Suppressor macrophage treated with lipopolysaccharide for 4 hours (primary cell): ENCODE measurements at places on chromosomes 4 and X.

DNA sequence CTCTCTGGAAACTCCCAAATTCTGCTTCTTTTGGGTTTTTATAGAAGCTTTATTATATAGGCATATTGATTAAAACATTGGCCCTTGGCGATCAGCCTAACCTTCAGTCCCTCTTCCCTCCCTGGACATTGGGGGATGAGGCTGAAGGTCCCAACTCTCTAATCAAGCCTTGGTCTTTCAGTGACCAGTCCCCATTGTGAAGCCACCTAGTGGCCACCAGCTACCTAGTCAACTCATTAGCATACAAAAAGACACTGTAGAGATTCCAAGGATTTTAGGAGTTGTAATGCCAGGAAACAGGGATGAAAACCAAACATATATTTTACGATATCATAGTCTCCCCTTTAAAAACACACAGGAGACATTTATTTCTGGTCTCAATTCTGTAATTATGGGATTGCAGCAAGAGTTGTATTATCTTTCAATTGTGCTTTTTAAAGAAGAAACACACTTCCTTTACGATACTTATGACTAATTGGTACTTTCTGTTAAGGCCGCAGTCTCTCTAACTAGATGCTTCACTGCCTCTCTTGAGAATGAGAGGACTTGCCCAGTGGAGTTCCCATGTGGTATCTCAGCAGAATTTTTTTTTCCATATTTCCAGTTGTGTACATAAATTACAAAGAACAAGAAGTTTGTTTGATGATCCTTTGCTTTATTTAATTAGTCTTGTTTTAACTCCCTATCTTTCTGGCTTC, 58.2 kb downstream of the WDR17 start:
- peak; percentile 46 for DNase-seq

DNA sequence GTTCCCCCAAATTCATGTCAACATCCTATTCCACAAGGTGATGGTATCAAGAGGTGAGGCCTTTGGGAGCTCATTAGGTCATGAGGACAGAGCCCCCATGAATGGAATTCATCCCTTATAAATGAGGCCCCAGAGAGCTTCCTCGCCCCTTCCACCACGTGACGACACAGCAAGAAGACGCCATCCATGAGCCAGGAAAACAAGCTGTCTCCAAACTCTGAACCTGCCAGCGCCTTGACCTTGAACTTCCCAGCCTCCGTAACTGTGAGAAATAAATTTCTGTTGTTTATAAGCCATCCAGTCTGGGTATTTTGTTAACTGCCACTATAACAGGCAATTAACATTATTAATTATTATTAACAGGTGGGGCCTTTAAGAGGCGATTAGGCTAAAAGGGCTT, 5.8 kb downstream of the AGA start:
- no peak for DNase-seq

DNA sequence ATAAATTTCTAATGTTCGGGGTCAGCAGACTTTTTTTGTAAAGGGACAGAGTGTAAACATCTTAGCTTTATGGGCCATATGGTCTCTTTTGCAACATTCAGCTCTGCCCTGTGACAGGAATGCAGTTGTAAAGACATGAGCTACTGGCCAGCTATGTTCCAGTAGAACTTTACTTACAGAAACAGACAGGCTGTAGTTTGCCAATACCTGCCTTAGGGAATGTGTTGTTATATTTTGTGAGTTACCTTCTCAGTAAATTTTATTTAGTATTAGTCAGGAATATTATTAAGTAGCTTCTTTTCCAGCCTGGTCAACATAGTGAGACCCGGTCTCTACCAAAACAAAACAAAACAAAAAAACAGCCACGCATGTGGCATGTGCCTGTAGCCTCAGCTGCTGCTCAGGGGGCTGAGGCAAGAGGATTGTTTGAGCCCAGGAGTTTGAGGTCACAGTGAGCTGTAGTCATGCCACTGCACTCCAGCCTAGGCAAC, 48.7 kb downstream of the HTT start:
- no peak for DNase-seq

DNA sequence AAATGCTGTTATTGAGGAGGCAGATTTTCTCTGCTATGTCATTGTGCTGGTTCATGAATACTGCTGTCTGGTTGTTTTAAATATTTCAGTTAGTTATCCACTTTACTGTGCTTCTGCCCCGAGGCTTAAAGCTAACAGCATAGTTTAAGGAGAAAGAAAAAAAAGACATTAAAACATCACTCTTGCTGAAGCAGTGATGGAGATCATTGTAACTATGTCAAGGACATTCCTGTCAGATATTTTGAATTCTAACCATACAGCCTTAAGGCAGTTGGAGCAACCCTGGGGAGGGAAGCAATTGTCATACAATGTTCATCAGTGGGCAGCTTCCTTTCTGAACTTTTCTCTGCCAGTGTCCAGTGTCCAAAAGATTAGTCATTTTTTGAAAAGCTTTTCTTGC, 199.0 kb upstream of the DDX53 start:
- no peak for DNase-seq

- no peak for DNase-seq
Observed at GRCh38 chr4:151267104-151267503, 9.9 kb upstream of the PRSS48 start.
